Lung (tissue), 17 donors: ENCODE measurements at places on chromosomes 4 and X. TPM values are rescaled to one million over a fixed set of nuclear protein-coding genes. Genes with fewer than 3 reads are reported as not detected.
A peak's percentile ranks its signal among the peaks of the same experiment; 100 is the strongest.

Gene IL15
- 12.5 TPM for polyA plus RNA-seq

- DNase-seq = no peak
Observed at GRCh38 chr4:158667651-158668198, 4.0 kb downstream of the C4orf46 start.

GRCh38 chr4:16160457-16160856 is 65.8 kb downstream of the TAPT1 start:
- no peak for DNase-seq

GRCh38 chrX:119235051-119235511 is 1.0 kb upstream of the PGRMC1 start:
- DNase-seq = peak; percentile 24

Gene IL2
- polyA plus RNA-seq = not detected

DNA sequence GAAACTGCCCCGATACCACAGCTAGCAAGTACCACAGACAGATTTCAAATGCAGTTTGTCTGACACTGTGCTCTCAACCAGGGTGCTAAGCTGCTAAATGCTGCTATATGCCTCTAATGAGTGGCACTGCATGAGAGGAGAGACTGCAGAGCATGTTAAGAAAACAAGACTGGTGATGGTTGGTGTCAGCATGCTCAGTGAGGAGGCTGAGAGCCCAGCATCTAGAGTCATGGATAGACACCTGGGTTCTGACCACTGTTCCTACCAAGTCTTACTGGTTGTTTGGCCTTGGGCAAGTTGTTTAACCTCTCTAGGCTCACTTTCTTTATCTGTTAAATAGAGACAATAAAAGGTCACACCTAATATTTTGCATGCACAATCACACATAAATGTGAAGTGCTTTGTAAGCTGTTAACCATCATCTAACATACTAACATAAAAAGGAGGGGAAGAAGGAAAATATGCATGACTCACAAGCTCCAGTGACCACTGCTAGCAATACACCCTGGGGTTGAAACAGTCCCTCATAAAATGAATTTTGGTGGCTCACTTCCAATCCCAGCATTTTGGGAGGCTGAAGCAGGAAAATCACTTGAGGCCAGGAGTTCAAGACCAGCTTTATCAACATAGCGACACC is 20.7 kb downstream of the HHIP start:
- no peak for DNase-seq

Gene HSFX2
- 0.61 TPM for polyA plus RNA-seq

GRCh38 chr4:7716010-7716721 is 223.5 kb downstream of the AFAP1 start:
- no peak for DNase-seq

GRCh38 chr4:113958766-113959538 is 20.5 kb downstream of the ARSJ start:
- peak; percentile 88 for DNase-seq

GRCh38 chrX:149004936-149005335 is 500.2 kb downstream of the IDS start:
- no peak for DNase-seq

GRCh38 chr4:55303760-55304165 is 42.3 kb upstream of the SRD5A3 start:
- no peak for DNase-seq

DNA sequence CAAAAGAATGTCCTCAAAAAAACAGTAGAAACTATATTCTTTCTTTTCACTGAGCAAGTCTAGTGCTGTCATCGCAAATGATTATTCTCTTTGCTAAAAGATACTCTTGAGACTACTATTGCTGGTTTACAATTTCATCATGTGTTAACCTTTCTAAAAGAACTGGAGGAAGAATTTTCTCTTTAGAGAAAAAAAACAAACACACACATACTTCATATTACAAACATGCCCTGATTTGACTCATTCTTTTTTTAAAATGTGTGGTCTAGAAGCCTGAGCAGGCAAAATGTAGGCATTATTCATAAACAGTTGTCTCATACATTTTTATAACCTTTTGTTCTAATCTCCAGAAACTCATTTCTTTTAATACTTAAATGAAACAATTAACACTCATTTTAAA is 60.6 kb upstream of the FAT4 start:
- no peak for DNase-seq

- no peak for DNase-seq
Observed at GRCh38 chr4:126396703-126397102, 1081.9 kb downstream of the FAT4 start.

- DNase-seq = peak; percentile 59
Observed at GRCh38 chr4:153785910-153786721, 2.8 kb downstream of the SFRP2 start.

Gene LONRF3
- polyA plus RNA-seq = 3.8 TPM

Gene ENPP6
- polyA plus RNA-seq = 0.09 TPM

- DNase-seq = no peak
Observed at GRCh38 chrX:52422884-52423283, 54.1 kb downstream of the XAGE2 start.

- no peak for DNase-seq
Observed at GRCh38 chr4:182968917-182969650, 51.9 kb upstream of the DCTD start.

GRCh38 chr4:75561789-75562188 is 5.9 kb downstream of the ODAPH start:
- no peak for DNase-seq

Gene HHIP
- polyA plus RNA-seq = 116 TPM

DNA sequence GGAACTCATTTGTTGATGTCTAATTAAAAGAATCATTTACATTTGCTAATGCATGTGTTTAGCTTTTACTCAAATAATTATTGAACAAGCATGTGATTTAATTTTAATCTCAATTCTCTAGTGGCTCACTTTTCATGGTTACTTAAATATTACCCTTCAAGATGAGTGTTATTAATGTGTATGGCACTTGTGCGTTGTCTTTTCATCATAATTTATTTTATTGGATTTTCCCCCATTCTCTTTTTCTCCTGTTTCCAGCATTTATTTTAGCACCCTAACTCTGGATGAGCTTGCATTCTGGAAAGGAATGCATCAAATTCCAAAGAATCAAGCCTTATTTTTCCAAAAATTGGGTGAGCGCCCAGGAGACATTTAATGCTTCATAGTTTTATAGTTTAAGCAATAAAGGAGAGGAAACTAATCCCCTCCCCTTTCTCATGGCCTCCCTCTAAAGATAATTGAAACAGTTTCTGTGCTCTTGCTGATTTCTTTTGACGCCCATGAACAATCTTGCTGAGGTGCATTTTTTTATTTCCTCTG is 191.1 kb upstream of the FAT4 start:
- no peak for DNase-seq

DNA sequence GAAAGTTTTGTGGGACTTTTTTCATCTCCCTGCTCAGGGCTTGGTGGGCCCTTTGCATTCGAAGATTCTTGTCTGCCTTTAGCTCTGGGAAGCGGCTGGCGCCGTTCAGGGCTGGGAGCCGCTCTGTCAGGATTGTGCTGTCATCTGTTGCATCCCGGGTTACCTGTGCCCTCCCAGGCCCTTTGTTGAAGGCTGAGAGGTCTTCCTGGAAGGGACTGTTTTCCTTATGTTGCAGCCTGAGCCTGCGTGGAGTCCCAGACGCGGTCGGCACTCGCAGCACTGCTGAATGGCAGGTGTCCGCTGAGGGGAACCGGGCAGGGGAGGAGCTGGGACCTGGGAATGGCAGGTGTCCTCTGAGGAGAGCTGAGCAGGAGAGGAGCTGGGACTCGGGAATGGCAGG is 15.9 kb downstream of the RGS12 start:
- no peak for DNase-seq

Gene LGI2
- polyA plus RNA-seq = 0.64 TPM

DNA sequence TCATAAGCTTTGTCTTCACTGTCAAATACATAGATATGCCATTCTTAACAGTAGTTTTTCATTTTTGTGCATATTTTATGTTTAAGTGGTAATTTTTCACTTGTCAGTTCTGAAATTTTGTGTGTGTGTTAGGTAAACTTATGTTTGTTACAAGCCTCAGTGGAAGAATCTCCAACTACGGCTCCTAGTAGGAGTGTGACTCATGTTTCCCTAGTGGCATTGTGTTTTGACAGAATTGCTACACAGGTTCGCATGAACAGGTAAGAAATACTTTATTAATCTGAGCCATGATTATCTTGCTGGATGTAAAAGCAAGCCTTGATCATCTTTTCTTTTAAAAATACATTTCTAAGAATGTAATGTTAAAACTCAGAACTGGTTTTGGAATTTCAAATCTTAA is 94.4 kb downstream of the BLTP1 start:
- DNase-seq = no peak

Gene SFRP2
- 0.68 TPM for polyA plus RNA-seq

Gene FAM50A
- polyA plus RNA-seq = 202 TPM

GRCh38 chrX:45233531-45233930 is 32.9 kb upstream of the DIPK2B start:
- DNase-seq = no peak

- no peak for DNase-seq
Observed at GRCh38 chr4:7160439-7160838, 31.9 kb upstream of the SORCS2 start.

DNA sequence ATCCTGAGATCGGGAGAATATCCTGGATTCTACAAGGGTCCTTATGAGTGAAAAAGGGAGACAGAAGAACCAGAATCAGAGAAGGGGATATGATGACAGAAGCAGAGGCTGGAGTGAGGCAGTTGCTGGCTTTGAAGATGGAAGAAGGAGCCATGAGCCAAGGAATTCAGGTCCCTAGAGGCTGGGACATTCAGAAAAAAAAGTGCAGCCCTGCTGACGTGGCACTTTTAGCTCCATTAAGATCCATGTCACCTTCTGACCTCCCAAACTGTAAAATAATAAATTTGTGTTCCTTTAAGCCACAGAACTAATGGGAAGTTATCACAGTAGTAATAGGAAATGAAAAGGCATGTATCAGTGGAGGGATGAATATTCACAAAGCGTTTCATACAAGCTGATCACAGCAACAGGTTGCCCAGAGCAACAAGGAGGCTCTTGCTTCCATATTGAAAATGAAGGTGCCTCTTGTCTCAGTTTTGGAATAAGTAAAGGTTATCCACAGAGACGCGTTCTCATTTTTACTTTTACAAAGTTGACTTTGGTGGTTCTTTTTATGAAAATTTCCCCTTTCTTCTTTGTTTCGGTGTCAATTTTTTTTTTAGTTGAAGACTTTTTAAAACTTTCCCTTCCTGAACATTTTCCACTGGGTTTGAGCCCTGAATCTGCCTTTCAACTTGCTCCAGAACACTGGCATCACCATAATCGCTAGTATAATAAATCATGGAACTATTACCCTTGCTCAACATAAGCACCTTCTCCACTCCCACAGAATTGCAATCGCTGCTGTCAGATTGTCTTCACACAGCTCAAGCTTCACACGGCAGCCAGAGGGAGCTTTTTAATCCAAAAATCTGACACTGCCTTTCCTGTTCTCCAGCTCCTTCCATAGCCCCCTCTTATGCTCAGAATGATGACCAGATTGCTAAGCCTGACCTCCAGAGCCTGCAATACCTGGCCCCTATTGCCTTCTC is 127.6 kb upstream of the RBPJ start:
- DNase-seq = peak; percentile 26

DNA sequence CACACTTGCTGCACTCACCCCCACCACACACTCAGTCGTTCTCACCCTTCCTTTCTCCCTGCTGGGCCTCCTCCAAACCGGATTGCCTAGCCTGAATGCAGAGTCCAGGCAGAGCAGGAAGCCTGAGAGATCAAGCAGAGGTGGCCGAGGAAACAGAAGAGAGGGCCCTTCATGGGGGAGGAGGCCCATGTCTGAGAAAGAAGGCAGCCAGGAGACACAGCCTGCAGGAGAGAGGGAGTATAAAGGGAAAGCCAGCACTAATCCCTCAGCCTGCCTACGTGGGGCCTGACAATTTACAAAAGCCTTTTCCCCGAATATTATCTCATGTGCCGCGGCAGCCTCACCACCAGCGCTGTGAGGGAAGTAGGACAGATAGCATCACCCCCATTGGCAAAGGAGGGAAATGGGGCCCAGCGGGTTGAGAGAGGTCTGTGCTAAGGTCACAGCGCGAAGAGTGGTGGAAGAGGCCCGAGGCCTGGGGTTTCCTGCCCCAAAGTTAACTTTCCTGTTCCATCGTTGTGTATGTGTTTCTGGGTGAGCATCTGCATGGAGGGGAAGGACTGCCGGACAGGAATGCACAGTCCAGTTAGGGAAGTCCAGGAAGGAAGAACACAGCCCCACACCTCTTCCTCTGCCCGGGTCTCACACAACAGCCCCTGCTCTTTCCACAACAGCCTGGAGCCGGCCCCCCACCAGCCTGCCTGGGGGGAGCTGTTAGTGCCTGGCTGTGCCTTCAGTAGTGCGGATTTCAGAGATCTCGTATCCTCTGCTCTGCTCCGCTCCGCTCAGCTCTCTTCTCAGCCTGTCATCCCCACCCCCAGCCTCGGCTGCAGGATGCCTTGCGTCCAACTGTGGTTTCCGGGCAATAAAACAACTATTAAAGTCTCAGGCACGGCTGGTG is 50.9 kb upstream of the BCOR start:
- peak; percentile 71 for DNase-seq

Gene NEIL3
- 0.22 TPM for polyA plus RNA-seq

DNA sequence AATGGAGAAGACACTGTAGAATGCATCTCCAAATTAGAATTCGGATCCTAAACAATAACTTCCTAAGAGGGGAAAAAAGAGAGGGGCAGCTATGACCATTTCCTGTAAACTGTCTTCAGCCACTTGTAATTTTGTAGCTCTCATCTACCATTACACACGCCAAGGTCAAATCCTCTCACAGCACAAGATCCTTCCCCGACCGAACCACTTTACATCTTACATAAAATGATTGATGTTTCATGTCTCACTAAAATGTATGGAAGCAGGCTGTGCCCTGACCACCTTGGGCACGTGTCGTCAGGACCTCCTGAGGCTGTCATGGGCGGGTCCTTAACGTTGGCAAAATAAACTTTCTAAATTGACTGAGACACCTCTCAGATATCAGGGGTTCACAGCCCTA is 24.1 kb upstream of the PBDC1 start:
- peak; percentile 79 for DNase-seq

Gene CNKSR2
- polyA plus RNA-seq = 0.74 TPM

GRCh38 chr4:23775694-23776093 is 114.2 kb downstream of the PPARGC1A start:
- DNase-seq = no peak

Gene SLC6A14
- 103 TPM for polyA plus RNA-seq

Gene ADRA2C
- polyA plus RNA-seq = 2.2 TPM

- peak; percentile 47 for DNase-seq
Observed at GRCh38 chr4:1356181-1356998, 9.4 kb downstream of the UVSSA start.

Gene AWAT1
- polyA plus RNA-seq = not detected

GRCh38 chr4:140757232-140757630 is 1.0 kb upstream of the TBC1D9 start:
- DNase-seq = no peak

DNA sequence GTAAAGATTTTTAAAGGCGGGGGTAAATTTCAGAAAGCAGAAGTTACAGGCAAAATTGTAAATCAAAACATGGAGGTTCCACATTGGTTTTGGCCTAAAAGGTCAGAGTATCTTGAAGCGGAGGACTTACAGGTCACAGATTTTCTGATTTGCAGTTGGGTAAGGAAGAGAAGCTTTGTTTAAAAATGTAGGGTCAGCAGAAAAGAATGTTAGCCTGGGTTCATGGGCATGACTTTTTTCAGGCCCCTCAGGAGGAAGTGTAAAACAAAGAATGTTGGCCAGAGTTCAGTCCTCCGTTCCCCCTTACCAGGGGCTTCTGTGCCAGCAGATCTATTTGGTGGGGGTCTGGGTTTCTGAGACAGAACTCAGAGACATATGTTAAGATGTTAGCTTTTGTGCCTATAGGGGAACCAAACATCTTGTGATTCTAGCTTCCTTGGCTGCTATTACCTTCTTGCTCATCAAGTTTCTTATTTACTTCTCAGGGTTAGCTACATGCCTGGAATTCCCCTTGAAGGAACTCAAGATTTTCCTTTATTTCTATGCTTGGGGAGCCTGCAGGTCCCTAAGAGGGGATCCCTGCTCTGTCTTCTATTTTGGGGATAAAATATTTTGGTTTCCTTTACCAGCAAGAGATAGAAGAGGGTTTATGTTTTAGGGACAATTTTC is 160.3 kb downstream of the ANK2 start:
- DNase-seq = peak; percentile 6

Gene EPHA5
- polyA plus RNA-seq = 0.02 TPM
